Sigmoid colon (tissue), 7 donors: ENCODE measurements at places on chromosomes 4 and X. TPM values are rescaled to one million over a fixed set of nuclear protein-coding genes. Genes with fewer than 3 reads are reported as not detected.

Gene SOD3
- 28.9 TPM for polyA plus RNA-seq

Gene PDE6B
- 0.46 TPM for polyA plus RNA-seq

Gene NFXL1
- polyA plus RNA-seq, result 3.7 TPM

Gene ANTXR2
- polyA plus RNA-seq, result 13.4 TPM

Gene CXorf49
- not detected for polyA plus RNA-seq

Gene BEX2
- 28.5 TPM for polyA plus RNA-seq

Gene ADGRG4
- polyA plus RNA-seq, result not detected

Gene FAM114A1
- 24.7 TPM for polyA plus RNA-seq

Gene HSPA4L
- 0.69 TPM for polyA plus RNA-seq

Gene USP51
- polyA plus RNA-seq, result 0.60 TPM

Gene LARP7
- polyA plus RNA-seq, result 35.6 TPM

Gene FAM236C
- polyA plus RNA-seq, result not detected

Gene ADGRL3
- 0.23 TPM for polyA plus RNA-seq

Gene ANXA3
- polyA plus RNA-seq, result 48.0 TPM

Gene RBMX2
- polyA plus RNA-seq, result 24.6 TPM

Gene ADH1A
- polyA plus RNA-seq, result not detected

Gene AFM
- polyA plus RNA-seq, result not detected

Gene TTC29
- not detected for polyA plus RNA-seq

Gene YY2
- polyA plus RNA-seq, result not detected

Gene ERCC6L
- not detected for polyA plus RNA-seq

Gene HSFX3
- not detected for polyA plus RNA-seq

Gene PRSS12
- polyA plus RNA-seq, result 6.2 TPM

Gene PAGE1
- polyA plus RNA-seq, result not detected

Gene NUP62CL
- polyA plus RNA-seq, result 3.2 TPM

Gene GYPE
- 1.0 TPM for polyA plus RNA-seq

Gene FGG
- not detected for polyA plus RNA-seq
